ENCODE measurements at places on chromosomes 16 and 17.

GRCh38 chr16:84541999-84542817 is 37.7 kb upstream of the MEAK7 start:
- no peak for DNase-seq

- DNase-seq: no peak
Observed at GRCh38 chr17:55394357-55395021, 27.1 kb downstream of the MMD start.

DNA sequence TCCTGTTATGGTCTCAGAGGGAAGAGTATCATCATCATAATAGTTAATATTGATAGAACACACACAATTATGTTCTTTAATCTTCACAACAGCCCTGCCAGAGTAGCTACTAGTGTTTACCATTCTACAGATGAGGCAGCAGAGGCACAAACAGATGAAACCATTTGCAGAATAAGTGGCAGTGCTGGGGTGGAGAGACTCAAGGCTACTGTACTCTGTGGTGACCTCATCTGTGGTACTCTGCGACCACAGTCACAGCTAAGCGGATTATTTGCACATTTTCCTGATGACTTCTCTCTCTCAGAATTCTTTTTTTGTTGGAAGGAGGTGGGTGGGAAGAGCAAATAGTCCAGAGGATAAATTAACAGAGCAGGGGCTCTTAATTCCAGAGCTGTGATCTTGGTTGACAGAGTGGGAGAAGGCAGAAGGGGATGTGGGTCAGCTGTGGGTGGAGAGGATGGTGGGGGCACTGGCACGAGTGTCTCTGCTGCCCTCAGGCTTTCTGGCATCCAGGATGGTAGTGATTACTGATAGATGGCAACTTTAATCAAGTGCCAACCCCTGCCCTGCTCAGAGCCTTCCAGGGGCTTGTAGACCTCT is 41.8 kb downstream of the MRM1 start:
- no peak for DNase-seq

DNA sequence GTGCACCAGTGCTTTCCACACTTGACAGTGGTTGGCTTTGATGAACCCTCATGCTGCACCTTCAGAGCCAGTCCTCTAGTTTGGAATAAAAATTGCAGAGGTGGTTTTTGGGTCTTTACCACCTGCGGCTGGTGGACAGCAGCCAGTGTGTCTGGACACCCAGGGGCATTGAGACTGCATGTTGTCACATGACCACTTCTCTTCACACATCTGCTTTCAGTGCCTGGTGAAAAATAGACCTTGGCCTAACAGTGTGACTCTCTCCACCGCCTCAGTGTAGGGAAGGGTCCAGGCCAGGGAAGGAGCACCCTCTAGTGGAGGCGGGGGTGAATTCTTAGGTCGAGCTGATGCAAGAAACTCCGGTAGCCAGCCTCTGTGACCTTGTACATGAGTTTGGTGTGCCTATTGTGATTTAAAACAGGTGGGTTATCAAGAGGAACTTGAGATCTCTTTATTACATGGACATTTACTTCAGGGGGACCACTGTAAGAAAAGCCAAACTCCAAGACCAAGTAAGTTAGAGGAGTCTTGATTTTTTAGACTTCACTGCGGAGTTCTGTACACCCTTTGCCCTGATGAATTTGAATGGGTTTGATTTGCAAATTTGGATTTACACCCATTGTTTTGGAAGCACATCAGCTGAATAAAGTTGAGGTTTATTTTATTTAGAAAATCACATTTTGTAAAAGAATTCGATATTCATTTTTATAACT is 17.9 kb downstream of the GOSR2 start:
- DNase-seq: peak; percentile 88

DNA sequence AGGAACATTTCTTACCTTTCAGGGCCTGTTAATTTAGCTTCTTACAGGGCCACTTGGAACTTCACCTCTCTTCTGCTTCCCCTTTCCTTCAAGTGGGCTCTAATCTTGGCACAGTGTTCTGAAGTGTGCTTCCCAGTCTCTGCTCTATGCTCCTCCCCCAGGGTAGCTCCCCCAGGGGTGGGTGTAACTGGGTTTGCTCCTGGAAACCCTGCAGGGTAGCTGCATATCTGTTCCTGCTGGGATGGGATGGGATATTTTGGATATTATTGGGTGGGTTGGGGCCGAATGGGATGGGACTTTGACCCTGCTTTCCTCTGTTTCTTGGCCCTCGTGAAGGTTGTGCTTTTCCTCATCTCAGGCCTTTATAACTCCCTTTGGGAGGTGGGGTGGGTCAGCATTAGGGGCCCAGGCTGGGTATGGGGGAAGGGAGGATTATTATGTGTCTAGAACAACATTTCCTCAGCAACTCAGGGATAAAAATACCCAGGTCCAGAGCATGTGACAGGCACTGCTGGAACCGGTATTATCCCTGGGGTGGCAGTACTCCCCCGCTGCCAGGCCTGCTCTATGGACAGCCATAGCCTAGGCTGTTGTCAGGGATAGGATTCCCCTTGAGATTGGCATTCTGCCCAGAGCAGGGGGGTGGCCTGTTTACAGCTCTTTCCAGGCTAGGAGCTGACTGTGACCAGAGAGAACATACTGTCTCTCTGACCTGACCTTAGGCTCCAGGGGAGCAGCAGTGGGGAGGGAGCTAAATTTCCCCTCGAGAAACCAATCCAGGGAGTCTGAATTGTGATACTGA is 5.0 kb downstream of the NFE2L1 start:
- DNase-seq: no peak

DNA sequence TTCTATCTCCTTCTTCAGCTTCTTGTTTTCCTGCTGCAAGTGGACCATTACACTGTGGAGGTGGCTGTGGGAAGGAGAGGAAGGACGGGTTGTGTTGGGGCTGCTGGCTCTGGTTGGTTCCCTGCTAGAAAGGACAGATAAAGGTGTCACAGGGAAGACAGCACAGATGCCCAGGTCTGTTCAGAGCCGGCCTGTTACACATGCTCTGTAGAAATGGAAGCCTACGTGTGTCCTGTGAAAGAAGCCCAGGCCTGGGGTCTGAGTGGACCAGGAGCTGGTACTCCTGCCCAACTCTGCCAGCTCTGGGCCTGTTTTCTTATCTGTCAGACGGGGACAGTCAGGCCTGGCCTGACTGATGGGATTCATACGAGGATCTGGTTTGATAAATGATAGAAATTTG is 26.4 kb downstream of the DHX38 start:
- DNase-seq: no peak

GRCh38 chr17:19442731-19443130 is 31.7 kb downstream of the RNF112 start:
- DNase-seq: no peak

DNA sequence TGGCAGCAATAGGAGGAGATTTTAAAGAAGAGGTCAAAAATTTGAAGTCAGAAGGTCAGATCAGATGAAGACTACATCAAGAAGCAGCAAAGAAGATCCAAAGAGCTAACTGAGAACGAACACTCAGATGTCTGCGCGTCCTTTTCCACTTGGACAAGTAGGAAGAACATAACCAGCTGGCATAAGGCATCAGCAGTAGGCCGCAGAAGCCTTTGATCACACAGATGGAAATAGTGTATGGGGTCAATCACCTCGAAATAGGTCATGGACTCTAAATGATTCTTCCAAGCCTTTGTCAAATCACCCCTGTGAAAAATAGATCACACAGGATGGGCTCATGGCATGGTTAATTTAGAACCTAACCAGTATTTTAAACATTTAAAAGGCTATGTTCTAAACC is 56.4 kb upstream of the TOM1L1 start:
- DNase-seq: no peak

GRCh38 chr16:56267888-56268287 is 76.6 kb downstream of the GNAO1 start:
- DNase-seq: no peak

DNA sequence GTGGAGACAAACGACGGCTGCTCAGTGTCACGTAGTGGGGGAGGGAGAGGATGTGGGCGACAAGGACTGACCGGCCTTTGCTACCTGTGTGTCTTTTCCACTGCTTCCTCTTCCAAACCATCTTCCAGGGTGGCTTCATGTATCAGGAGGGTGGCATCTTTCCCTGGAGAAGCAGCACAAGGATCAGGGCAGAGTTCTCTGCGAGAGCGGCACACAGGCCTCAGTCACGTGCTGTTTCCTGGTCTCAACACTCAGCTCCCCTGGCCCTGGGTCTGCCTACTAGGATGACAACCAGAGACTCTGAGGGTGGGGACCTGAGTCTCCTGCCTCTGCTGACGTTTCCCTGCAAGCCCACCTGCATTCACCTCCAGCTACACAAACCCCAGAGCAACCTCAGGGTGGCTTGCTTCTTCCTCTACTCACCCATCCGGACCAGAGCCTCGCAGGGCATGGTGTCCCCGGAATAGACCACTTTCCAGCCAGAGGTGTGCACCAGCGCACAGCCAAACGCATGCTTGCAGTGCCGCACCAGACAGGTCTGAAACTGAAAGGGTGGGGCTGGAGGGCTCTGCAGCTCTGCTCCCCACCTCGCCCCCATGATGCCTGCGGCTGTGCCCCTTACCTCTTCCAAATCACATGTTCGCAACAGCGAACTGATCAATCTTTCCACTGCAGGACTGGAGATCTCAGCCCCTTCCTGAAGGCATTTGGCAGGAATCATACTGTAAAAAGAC is 23.3 kb downstream of the ELAC2 start:
- no peak for DNase-seq

DNA sequence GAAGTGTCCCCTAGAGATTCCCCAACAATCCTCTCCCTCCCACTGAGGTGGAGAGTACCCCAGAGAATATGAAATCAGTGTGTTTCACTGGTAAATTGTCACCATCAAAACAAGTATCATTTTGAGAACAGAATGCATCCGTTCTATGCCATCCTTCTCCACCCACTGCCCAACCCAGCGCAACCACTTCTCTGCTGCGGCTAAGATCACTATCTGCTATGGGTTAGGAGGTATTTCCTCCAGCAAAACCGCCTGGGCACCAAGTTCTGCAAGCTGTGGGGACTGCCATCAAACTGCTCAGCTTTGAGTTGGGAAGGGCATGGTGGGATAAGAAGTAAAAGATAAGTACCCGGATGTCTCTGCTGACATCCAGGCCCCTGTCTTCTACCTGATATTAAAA is 24.4 kb downstream of the CNTNAP1 start:
- DNase-seq: no peak

DNA sequence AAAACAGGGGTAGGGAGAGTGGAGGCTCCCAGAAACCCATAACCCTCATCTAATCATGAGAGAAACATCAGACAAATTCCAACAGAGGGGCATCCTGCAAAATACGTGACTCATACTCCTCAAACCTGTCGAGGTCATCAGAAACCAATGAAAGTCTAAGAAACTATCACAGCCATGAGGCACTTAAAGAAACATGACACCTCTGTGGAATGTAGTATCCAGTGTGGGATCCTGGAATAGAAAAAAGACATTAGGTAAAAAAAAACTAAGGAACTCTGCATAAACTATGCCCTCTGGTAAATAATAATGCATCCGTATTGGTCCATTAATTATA is 16.4 kb downstream of the CDH5 start:
- DNase-seq: no peak

GRCh38 chr17:45030733-45031132 is 20.7 kb downstream of the DCAKD start:
- no peak for DNase-seq

DNA sequence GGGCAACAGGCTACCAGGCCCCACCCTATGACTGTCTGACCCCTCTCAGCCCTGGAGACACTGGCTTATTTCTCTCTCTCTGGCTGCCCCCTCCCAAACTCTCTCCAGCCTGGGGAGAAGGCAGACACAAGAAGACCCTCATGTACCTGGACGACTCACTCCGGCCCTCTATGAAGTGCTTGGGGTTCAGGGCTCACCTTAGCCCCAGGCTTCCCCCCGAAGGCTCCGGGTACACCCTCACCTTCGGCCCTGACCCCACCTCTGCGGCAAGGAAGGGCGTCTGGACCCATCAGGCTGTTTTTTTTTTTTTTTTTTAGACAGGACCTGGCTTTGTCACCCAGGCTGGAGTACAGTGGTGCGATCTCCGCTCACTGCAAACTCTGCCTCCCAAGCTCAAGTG is 906 bp upstream of the CARMIL2 start:
- DNase-seq: no peak

GRCh38 chr16:27579087-27579980 is 29.4 kb downstream of the KATNIP start:
- no peak for DNase-seq

GRCh38 chr17:55177159-55177854 is 87.5 kb upstream of the HLF start:
- DNase-seq: peak; percentile 16

DNA sequence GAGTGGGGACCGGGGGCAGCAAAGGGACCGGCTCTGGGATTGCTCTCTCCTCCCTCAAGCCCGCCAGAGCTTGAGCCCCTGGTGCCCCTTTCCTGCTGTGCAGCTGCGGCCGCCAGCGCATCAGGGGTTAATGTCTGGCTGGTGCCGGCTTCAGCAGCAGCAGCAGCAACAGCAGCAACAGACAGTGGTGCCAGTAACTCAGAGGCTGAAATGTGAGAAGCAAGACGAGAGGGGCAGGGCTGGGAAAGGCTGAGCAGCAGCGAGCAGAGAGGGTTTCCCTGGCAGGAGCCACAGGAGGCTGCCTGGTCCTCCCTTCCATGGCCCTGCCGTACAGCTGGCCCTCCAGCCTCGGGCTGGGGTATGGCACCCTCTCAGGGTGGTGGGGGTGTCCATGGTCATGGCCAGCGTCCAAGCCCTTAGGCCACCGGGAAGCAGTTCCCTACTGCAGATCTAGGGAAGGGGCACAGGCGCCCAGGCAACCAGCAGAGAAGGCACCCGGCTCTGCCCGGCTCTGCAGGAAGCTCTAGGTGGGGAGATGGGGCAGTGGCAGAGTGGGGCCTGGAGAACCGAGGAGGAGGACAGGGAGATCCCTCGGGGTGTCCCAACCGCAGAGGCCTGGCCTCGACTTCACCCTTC is 21.1 kb upstream of the TFAP4 start:
- DNase-seq: peak; percentile 81

- no peak for DNase-seq
Observed at GRCh38 chr17:72735592-72735991, 356.9 kb downstream of the SLC39A11 start.

DNA sequence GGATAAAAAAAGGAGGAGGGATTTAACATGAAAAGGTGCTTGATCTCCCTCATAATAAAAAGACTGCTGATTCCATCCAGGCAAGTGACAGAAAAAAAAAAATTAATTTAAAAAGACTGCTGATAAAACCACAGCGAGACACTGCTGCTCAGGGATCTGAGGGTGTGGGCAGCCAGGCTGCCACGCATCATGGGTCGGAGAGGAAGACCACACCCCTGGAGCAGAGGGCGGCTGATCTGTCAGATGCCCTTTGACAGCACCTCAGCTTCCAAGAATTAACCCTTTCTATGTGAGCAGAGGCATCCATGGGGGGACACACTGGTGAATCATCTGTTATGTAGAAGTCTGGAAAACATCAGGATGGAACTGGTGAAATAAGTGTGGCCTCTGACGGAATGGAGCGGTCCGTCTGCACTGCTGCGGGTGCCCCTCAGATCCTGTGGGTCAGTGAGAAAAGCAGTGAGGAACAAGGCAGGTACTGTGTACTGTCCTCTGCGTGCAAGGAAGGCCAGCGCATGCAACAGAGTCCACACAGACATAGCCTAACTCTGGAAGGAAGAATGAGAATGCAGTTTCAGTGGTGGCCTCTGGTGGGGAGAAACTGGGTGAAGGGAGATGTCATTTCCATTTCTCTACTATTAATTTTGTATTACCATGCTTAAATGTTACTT is 19.8 kb downstream of the MAPT start:
- DNase-seq: no peak

GRCh38 chr16:88595101-88595500 is 24.9 kb downstream of the ZC3H18 start:
- no peak for DNase-seq

- no peak for DNase-seq
Observed at GRCh38 chr17:40922239-40922638, 15.2 kb downstream of the KRT23 start.

- DNase-seq: no peak
Observed at GRCh38 chr17:48149787-48150463, 42.4 kb downstream of the SNX11 start.

GRCh38 chr16:85491798-85492294 is 121.3 kb upstream of the GSE1 start:
- no peak for DNase-seq
